Jurkat, Clone E6-1 (cell line): ENCODE measurements at places on chromosomes 13 and 19.

GRCh38 chr13:39374741-39375189 is 228.2 kb downstream of the LHFPL6 start:
- no peak for DNase-seq

- no peak for DNase-seq
These were observed 34.9 kb downstream of the ZNF726 start for GRCh38 chr19:23949611-23950010.

DNA sequence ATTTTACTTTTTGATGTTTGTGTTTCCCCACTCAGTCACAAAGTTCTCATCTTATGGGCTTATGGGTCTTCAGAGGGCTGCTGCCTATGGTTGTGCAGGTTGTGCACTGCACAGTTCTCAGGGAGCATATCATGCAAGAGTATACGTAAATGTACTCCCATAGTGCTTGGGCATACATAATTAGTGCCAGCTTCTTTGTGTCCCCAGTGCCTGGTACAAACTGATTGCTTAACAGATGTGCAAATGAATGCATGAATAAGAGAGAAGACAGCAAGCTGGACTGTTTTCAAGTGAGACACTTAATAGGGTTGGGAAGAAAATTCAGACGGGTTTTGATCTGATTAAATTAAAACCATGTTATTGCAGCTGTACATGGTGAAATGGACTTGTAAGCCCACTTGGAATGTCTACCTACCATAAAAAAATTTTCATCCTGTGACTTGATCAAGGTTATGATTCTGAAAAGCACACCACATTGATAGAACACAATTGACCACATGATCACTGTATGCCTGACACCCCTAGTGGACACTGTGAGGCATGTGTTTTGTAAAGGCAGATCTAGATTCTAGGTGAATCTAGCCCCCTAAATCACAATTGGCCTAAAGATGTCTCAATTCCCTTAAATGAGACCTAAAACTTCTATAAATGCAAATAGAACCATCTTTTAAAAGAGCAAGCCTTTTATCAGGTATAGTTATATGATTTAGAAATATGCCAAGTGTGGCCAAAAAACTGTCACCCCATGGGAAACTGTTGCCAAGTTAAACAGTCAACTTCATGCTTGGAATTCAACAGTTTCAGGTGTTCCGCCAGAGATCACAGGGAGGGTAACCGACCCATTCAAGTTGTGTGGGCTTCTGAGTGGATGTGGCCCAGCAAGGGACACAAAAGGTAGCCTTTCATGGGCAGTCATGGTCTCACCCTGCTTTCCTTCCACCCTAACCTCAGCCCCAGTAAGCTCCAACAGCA is 27.9 kb downstream of the FAM124A start:
- DNase-seq, result peak; percentile 10

DNA sequence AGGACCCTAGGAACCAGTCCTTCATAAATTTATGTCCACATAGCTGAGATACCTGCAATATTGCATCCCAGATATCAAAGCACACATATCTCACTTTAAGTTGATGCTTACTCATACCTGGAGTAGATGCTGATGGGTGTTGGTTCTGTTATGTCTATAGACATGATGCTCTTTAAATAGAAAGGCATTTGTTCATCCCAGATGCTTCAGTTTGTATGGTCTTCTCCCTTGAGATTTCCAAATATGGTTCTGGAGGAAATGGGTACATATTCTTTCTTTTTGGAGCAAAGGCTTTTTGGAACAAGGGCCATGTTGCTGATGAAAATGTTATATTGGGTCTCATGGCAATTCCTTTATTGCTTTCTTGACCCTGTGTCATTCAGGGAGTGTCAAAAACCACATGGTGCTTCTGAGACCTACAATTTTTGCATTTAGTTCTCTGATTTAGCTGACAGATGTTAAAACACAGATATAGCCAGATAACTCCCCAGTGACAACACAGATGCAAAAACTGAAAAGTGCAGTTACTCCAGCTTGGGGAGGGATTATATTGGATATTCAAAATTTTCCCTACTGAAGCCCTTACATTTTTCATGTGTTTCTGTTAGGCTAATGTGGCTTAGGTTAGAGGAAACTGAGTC is 211.4 kb downstream of the KCNRG start:
- DNase-seq, result no peak

- no peak for DNase-seq
These were observed 130.0 kb downstream of the ATP11A start for GRCh38 chr13:112819816-112820215.

DNA sequence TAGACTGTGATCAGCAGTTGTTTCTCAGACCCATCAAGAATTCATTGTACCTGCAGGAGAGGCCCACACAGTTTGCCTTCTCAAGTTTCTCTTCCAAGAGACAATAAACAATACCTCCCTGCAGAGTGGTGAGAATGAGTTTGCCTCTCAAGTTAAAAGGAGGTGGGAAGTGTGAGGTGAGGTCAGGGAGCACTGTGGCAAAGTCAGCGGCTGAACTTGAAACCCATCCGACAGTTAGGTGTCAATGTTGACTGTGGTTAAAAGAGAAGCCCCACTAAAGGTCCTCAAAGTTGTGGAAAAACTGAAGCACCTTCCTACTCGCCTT is 72.9 kb upstream of the TSC22D1 start:
- no peak for DNase-seq

GRCh38 chr13:20787180-20787579 is 13.4 kb upstream of the EEF1AKMT1 start:
- no peak for DNase-seq

- DNase-seq, result no peak
These were observed 28.4 kb downstream of the MCF2L start for GRCh38 chr13:112997188-112998130.

GRCh38 chr19:40254714-40255418 is 28.4 kb upstream of the CCNP start:
- DNase-seq, result no peak

DNA sequence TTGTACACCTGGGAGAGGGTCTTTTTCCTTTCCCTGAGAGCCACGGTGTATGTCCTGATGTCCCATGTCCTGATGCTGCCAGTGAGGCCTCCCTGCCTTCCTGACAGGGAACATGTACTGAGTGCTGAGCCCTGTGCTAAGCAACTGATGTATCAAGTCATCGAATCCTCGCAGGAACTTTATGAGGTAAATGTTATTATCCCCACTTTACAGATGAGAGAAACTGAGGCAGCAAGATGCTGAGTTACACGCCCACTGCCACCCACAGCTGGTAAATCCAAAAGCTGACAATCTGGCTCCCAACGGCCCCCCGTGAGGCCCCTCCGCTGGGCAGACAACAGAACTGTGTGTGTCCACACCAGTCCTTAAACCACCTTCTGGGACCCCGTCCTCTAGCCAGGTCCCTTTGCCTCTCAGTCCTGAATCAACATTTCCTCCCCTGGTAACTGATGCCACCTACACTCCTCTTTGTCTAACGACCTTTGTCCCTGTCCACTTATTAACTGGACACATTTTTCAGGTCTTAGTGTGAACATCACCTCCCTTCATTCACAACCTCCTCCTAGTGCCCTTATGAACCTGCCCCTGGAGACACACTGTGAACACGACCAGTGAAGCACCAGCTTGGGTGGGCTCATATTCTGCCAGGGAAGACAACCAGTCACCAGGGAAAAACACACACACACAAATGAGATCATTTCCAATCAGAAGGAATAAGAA is 5.4 kb upstream of the VSIG10L start:
- DNase-seq, result no peak

DNA sequence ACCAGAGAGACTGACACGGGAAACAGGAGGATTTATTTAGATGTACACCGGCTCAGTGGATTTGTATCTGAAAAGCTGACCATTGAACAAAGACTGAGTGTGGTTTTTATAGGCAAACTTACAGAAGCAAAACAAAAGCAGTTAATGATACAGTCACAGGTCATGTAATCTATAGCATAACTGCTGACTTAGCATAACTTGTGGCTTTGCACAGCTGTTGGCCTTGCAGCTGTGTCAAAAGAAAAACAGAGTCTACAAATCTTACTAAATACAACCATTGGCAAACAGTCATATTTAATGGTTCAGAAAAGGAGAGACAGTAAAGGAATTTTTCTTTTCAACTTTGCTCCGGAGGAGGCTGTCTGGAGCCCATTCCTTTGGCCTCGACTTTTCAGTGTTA is 2.3 kb upstream of the ILF3 start:
- no peak for DNase-seq

GRCh38 chr19:3129112-3129511 is 6.7 kb upstream of the GNA15 start:
- DNase-seq, result peak; percentile 54

GRCh38 chr19:10518444-10519361 is 1.5 kb upstream of the S1PR5 start:
- DNase-seq, result no peak

- peak; percentile 78 for DNase-seq
These were observed 1.0 kb upstream of the ICAM5 start for GRCh38 chr19:10288662-10289166.

DNA sequence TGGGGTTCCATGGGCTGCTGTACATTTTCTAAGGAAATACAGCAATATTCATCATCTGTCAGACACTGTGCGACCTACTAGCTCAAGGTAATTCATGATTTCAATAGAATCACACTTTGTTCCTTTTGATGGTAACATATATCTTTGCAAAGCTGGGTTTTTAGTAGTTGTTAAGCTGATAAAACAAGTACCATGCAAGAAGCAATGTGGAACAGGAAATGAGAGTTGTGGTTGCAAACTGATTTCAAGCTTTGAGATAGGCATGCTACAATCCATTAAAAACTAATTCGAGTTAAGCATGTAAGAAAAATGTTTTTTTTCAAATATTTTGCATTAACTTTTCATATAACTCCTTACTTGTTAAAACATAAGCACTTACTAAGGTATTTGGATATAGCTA is 6.8 kb upstream of the MBNL2 start:
- DNase-seq, result peak; percentile 84

- DNase-seq, result peak; percentile 68
These were observed 13.3 kb downstream of the CD70 start for GRCh38 chr19:6577476-6578125.

DNA sequence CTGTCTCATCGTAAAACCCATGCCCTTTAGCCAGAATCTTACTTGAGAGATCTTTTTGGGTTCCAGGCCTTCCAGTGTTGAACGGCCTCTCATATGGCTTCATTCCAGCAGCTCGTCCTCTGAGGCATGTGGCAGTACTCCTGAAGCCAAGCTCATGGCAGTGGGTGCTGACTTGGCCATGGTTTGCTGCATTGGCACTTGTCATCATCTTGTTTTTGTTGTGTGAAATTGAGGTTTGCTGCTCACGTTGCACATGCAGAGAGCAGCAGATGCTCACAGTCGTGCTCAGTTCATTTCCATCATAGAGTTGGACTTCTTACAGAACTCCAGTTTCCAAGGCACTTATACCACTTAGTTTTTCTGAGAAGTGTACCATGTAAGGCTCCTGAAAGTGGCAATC is 14.9 kb downstream of the TEX29 start:
- DNase-seq, result no peak

- DNase-seq, result no peak
These were observed 29.8 kb upstream of the SPACA7 start for GRCh38 chr13:112346173-112346898.

- DNase-seq, result peak; percentile 92
These were observed 10.6 kb upstream of the RETN start for GRCh38 chr19:7658219-7658686.

GRCh38 chr13:33275916-33276315 is 9.6 kb downstream of the STARD13 start:
- DNase-seq, result no peak

DNA sequence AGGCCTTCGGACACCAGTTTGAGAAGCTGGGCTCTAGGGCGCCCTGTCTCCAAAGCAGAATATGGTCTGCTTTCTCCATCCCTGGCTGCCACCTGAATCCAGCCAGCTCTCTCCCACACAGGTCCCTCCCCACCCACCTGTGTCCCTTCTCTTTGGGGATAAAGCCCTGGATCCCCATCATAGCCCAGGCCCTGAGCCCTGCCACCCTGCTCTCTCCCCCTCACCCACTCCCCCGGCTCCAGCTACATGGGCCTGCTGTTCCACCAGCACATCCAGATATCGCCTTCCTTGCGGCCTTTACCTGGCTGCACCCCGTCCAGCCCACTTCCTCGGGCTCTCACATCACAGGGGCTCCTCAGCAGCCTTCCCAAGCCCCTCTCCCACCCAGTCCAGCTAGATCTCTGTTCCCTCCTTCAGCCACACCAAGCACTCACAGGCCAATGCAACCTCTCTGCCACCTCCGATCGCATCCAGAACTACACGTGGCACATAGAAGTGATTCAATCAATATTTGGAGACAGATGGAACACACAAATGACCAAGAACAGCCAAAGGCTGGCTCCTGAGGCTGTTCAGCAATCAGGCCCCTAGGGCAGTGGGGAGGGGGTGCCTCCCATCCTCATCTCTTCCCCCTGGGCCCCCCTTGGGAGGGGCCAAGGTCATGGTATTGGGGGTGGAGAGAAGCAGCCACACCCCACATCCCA is 7.6 kb downstream of the AKT2 start:
- DNase-seq, result no peak

- DNase-seq, result no peak
These were observed 743 bp downstream of the CHAF1A start for GRCh38 chr19:4403005-4403761.

DNA sequence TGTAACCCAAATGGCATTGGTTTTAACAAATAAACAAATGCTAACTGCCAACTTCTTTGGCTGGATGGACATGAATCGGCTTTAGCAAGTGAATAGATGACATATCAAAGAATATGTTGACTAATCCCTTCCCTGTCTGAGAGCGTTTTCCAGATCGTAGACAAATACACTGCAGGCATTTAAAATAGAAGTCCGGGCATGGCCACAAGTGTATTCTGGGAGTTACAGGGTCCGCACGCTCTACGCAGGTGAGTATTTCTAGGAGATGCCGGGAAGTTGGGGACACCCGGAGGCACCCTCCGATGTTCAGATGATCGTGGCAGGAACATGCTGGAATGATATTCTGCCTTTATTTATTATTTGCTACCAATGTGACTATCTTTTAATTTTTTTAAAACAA is 53.2 kb upstream of the ZNF536 start:
- no peak for DNase-seq

DNA sequence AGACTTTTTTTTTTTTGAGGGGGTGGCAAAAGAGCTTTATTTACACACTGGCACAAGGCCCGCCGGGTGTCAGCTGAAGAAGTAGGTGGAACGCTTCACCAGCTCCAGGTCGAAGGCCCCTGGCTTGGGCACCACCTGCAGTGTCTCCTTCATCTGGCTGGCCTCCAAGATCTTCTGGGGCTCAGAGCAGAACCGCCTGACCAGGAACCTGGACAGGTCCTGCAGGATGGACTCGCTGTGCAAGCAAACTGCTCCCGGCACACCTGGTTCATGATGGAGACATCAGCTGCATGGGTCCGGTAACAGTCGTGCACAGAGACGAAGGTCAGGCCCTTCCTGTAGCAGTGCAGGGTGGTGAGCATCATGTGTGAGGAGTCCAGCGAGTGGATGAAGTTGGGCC is 4.4 kb upstream of the CYP4F2 start:
- DNase-seq, result no peak

GRCh38 chr13:65613004-65613403 is 1617.1 kb downstream of the PCDH9 start:
- DNase-seq, result peak; percentile 5
